ENCODE measurements at places on chromosomes 11 and 22.

DNA sequence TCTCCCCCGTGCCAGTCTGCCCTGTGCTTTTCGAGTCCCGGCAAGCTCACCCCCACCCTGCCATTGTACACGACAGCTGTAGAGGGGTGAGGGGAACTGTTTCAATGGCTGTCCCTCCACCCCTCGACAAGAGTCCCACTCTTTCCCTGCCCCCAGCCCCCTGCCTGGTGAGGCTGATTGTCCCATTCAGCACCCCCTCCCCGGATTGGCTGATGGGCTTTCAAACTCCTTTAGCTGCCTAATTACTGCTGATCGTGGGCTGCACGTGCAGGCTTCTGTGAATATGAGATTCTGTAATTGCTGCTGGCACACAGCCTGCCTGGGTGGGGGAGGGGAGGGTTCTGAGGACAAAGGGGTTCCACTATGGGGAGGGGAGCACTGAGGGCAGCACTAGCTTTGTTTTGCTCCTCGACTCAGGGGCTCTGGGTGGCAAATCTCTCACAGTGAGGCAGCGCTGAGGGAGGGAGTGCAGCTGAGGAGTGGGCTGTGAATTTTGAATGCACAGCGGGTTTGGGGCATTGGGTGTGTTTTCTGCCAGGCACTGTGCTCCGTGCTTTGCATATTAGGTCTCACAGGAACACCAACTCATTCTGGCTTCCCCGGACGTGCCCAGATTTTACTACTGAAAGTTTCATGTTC lies 42.6 kb upstream of the ACCSL start:
- DNase-seq: no peak

DNA sequence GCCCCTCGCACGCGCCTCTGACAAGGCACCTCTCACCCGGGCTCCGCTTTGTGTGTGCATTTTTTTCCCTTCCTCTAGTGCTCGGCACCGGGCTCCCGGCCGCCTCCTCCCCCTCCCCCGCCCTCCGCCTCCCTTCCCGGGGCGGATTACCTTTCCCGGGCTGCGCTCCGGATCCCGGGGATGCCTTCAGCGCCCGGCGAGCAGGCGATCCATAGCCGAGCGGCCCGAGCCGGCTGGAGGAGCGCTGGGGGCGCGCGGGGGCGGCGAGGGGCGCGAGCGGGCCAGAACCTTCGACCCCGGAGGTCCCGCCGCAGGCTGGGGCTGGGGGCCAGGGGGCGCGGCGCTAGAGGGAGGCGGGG lies 282 bp downstream of the MPPED2 start:
- no peak for DNase-seq

DNA sequence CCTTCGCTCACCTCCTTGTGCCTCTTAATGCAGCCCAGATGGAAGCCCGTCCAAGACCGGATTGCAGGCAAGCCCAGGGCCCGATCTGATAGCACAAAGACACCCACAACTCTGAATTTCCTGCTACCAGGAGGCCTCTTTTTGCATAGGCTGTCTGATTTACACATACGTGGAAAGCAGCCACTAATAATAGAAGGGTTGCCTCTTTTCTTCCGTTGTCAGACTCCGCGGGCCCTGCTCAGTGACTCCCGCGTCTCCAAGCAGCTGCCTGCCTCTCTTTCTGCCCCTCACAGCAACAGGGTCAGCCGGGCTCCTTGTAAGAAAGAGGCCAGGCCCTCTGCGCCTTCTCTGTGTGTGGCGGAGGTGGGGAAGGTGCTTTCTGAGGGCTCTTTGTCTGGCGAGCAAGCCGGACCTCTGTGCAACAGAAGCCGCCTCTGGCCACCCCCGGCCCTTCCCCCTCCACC lies 26.7 kb downstream of the FLI1 start:
- DNase-seq: no peak

- no peak for DNase-seq
These were observed 73.0 kb upstream of the SLC22A12 start for GRCh38 chr11:64517992-64518391.

DNA sequence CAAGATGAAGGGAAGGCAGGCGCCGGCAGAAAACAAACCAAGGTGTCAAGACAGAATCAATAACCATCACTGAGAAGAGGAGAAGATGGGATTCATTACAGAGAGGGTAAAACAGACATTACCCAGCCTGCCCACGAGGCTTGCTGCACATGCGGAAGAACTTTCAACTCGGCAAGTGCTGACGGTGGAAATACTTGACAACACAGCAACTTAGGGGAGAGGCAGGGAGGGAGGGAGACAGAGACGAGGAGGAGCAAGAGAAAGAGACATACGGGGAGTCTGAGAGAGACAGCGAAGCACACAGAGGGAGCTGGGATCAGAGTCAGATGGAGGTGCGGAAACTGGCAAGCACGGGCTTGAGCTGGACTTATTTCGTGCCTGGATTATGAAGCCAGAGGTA lies 129.3 kb upstream of the NECTIN1 start:
- DNase-seq: no peak

DNA sequence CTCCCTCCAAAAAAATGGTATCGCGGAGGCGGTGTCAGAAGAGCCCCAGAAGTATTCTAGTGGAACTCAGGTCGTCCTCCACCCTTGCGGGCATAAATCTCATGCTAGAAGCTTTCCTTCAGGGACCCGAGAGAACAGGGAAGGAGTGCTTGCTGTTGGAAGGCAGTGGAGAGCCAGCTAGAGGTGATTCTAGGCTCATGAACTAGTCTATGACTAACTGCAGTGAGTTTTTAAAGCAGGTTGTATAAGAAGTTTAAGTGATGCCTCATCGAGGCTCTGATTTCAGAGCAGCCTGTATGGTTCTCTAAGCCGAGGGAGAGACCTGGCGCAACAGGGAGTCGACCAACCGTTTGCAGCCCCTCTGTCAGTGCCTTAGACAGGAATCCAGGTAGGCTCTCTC lies 85.7 kb downstream of the TBC1D22A start:
- no peak for DNase-seq
